ENCODE measurements at places on chromosomes 3 and 15.

GRCh38 chr3:58704745-58705144, 38.2 kb upstream of the FAM3D start:
- DNase-seq = no peak

GRCh38 chr15:72472992-72473610, 1.0 kb upstream of the ARIH1 start:
- no peak for DNase-seq

GRCh38 chr3:31105438-31106077, 211.1 kb upstream of the GADL1 start:
- DNase-seq = no peak

DNA sequence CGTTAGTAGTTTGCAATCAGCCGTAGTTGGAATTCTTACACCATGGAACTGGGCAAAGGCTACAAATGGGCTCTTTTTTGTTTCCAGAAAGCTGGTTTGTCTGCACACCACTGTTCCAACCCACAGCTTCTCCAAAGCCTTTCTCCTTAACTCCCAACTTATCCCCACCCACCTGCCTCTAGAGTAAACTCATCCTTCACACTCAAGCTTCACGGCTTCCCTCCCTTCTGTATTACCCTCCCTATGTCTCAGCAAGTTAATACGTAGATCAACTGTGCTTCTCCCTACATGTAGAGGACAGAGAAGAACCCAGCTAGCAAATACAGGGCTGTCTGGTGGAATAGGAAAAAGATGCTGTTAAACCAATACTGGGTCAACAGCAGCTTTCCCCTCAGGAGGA, 363.0 kb upstream of the IL12A start:
- no peak for DNase-seq

DNA sequence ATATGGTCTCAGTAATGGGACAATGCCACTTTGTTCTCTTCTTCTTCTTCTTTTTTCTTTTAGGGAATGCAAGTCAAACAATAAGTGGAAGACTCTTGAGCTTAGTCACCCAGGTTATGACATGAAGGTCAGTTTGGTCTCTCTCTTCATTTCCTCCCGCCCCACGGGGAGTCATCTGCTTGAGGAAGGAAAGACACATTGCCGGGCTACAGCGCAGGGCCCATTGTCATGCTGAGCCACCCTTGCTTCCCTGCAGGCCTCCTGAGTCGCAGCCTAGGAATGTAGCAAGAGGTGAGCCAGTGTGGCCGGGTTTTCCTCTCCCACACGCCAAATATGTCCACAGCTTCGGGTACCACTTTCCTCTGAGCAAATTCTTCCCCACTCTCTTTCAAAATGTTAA, 47.6 kb downstream of the RAP2B start:
- no peak for DNase-seq

DNA sequence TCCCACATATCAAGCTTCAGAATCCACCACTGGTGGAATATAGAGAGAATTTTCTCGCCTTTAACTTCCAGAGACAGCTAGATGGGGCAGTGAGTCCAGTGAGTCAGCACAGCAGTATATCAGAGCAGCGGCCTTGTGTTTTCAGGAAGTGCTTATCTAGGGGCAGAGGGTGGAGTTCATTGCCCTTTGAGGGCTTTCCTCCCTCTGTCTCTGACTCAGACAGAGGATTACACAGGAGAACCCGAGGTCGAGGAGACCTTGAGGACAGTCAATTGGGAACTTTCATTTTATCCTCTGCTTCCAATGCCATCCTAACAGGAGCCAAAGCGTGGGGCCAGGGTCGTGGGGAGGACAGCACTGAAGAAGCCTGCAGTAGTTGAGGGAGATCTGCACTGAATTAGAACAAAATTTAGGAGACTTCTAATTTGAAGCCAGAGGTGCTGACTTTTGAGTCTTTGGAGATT, 109.6 kb upstream of the UMPS start:
- no peak for DNase-seq

DNA sequence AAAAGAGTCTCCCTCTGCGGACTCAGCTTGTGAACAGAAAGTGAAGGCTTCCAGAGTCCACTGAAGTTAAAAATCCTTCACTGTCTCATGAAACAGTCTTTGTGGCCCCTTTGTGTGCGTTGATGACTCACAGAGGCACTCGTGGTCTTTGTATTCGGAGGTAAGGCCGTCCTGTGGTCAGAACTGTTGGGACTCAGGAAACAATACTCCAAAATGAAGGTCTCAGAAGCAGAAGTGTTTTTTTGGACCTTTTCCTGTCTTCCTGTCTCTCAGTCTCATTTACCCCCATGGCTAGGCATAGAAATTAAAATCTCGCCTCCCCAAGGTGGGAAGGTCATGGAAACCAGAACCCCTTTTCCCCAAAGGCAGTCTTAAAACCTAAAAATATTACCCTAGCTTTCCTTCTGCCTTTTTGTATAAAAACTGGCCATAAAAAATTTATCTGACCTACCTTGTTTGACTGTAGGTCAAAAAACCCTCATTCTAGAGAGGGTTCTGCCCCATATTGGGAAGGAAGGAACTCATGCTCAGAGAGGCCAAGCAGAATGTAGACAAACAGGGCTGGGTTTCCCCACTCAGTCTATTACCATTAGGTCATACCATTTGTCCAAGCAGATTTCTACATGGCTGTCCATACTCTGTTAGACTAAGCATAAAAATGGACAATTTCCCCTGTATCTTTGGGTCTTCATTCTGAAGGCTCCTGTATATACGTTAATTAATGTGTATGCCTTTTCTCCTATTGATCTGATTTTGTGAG, 19.1 kb upstream of the EPB42 start:
- DNase-seq = no peak

GRCh38 chr3:72810659-72811434, 37.4 kb downstream of the SHQ1 start:
- DNase-seq = peak; percentile 2

DNA sequence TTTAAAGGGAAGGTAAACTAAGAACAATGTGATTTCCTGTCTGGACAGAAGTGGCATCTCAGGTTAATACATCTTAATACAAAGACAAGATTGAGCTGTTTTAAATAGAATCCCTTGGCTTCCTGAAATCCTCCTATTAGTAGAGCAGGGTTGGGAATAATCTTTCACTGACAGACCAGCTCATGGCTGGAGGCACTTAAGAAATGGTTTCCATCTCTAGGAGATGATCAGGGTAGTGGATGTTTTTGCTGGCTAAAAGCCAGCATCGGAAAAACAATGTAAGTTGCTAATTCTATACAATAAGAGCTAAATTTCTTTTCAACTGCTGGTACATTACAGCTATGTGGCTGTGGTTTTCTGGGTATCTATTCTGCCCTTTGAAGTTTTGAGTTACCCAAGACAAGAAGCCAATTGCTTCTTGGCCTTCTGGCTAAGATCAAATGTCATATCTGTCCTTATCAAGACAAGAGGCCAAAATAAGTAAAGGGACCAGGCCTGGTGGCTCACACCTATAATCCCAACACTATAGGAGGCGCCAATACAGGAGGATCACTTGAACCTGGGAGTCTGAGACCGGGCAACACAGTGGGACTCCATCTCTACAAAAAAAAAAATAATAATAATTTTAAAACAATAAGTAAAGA, 49.6 kb downstream of the SHQ1 start:
- DNase-seq = no peak

DNA sequence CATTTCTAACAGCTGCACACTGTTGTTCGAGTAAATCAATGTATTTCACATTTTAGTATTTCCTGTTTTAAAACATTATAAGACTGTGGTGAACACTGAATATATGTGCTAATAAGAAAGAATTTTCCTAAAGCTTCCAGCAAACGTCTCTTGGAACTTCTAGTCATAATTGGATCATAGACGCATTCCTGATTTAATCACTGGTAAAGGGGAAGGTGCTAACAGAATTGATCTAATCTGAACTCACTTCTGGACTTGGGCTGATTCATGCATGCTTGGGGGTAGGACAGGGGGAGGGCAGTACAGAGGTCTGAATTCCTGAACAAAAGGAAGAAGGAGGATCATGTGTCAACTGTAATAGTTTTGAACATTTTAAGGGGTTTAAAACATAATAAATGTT, 7.3 kb upstream of the LEKR1 start:
- no peak for DNase-seq

GRCh38 chr3:45227946-45228345, 1.9 kb upstream of the TMEM158 start:
- DNase-seq = no peak

DNA sequence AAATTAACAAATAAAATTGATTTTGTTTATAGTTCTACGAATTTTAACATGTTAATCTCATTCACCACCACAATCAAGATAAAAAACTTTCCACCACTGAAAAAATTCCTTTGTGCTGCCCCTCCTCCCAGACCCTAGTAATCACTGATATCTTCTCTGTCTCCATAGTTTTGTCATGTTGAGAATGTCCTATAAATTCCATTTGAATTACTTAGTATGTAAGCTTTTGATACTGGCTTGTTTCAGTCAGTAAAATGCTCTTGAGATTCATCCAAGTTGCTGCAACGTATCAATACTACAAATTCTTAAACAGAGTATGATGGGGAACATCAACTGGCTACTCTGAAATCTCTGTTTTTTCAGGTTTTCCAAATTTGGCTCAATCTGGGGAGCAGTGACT, 129.6 kb downstream of the CTNNB1 start:
- no peak for DNase-seq

GRCh38 chr15:62068810-62069167, 2.0 kb downstream of the C2CD4A start:
- DNase-seq = no peak

DNA sequence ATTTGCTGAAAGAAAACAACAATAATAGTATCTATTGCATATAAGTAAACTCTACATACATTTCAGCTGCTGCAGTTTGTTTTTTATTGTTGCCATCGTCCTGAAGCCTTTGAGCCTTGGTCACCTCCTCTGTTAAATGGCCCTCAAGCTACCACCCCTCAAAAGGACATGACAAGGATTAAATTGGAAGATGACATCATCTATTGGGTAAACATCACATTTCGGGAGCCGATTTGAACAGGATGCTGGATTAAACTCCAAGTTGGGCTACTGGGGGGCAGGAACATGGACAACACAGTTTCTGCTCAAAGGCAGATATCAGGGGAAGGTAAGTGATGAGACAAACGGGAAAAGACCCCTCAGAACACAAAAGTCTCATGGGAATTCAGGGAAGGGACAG, 92.3 kb upstream of the ATP2B2 start:
- DNase-seq = no peak

- DNase-seq = no peak
Observed at GRCh38 chr3:30890907-30891306, 3.6 kb downstream of the GADL1 start.

- no peak for DNase-seq
Observed at GRCh38 chr15:68790242-68790575, 30.5 kb downstream of the ANP32A start.

DNA sequence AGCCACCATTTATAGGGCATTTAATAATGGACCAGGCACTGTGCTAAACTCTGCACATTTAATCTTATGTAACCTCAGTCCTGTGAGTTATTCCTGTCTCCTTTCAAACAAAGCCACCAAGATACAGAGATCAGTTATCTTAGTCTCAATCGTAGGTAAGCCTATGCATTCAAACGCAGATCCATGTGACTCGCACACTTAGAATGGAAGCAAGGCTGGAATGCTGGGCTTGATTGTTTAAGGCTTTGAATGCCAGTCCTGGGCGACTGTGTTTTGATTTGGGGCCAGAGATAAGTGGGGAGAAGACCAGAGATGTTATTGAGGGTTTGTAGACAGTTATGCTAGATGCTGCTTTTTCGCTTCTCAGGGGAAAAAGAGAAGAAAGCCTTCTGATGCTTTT, 22.2 kb downstream of the MED12L start:
- DNase-seq = no peak

DNA sequence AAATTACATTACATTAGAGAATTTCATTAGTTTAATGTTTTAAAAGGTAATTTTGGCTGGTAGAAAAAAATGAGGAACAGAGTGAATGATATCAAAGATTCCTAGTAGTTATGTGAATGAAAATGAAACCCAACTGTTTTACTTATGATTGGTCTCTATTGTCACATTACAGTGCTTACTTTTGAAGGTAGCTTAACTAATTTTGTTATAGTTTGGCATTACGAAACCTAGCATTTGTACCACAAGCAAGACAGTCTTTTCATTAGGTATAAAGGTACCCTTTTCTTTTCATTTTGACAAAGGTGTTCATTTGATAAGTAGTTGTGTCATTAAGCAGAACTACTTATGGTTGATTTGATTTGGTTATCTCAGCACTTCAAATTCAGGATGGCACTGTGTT, 6.9 kb downstream of the SELENOT start:
- no peak for DNase-seq

GRCh38 chr3:99960941-99961340, 143.3 kb downstream of the CMSS1 start:
- DNase-seq = no peak

GRCh38 chr3:176159796-176160195, 1037.5 kb downstream of the TBL1XR1 start:
- no peak for DNase-seq

DNA sequence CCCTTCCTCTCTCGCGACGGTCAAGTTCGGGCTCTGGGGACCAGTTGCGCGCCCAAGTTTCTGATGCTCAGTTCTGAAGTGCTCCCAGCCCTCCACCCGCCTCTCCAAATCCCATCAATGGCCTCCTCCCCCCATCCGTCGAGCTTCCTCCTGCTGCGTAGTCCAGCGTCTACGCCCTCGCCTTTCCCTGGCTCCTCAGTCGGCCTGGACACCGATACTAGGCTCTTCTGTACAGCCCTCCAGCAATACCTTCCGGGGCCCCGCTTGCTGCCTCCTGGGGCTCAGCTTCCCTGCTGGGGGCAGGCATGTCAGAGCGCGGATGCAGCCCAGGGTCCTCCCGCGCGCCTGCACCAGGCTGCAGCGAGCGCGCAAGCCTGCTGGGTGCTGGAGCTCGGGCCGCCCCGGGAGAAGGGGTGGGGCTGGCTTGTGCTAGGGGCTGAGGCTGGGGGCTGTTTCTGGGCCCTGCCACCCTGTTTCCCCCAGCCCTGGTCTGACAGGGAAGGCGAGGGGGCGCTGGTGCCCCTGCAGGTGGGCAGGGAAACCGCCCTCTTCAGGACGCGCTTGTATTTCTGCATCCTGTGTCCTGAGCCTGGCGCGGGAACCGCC, 353.3 kb upstream of the SUCLG2 start:
- peak; percentile 32 for DNase-seq

DNA sequence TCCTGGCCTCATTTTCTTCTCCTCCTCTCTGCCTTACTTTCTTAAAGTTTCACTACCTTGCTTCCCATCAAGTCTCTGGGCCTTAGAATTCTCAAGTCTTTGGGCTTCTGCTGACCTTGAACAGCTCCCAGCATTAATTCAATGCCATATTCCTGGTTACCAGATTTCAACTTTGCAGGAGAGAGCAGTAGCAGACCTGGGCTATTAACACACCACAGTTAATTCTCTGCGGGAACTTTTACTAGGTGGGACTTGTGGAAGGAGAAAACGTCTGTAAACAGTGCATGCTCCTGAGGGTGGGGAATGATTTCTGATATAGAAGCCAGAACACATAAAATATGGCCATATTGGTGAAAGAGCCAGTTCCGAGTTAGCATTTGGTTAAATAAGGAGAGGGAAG, 214.6 kb downstream of the MEIS2 start:
- no peak for DNase-seq
